ENCODE measurements at places on chromosomes 1 and 21.

- no peak for DNase-seq
Measured at GRCh38 chr1:172537827-172538391, 5.0 kb downstream of the SUCO start.

DNA sequence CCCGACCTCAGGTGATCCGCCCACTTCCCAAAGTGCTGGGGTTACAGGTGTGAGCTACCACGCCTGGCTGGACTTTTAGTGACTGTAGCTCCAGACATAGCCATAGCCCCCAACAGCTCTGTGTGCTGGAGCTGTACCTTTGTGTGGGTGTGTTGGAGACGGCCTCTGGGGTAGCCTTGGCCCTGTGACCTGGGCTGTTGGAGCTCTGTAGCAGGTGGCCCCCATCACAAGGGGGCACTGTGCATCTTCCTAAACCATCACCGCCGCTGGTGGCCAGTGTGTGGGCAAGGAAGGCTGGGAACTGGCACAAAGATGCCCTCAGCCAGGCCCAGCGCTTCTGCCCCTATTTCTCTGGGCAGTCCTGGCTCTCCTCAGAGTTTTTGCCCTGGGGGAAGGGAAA, 38.4 kb upstream of the FOXO6 start:
- peak; percentile 7 for DNase-seq

DNA sequence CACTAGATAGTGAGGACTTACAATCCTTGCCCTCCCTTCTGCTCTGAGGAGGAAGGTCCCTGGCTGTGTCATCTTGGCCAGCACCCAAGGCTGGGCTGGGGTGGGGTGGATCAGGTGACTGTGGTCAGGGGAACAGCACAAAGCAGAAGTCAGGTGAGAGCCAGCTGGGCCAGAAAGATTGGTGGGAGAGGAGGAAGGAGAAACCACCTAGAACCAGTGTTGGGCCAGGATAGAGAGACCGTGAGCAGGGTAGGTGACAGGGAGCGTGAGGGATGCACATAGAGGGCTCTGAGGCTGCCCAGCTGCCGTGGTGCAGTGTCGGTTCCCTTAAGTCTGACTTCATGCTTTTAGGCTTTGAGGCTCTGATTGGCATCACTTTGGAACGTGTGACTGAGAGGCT, 22.7 kb downstream of the NCF2 start:
- DNase-seq = no peak

- no peak for DNase-seq
Measured at GRCh38 chr1:70948396-70949017, 99.1 kb downstream of the PTGER3 start.

GRCh38 chr1:195867638-195868037, 740.6 kb downstream of the KCNT2 start:
- no peak for DNase-seq

GRCh38 chr1:247043406-247043805, 35.2 kb downstream of the ZNF670 start:
- DNase-seq = no peak

- DNase-seq = no peak
Measured at GRCh38 chr21:45260191-45260825, 27.4 kb downstream of the POFUT2 start.

DNA sequence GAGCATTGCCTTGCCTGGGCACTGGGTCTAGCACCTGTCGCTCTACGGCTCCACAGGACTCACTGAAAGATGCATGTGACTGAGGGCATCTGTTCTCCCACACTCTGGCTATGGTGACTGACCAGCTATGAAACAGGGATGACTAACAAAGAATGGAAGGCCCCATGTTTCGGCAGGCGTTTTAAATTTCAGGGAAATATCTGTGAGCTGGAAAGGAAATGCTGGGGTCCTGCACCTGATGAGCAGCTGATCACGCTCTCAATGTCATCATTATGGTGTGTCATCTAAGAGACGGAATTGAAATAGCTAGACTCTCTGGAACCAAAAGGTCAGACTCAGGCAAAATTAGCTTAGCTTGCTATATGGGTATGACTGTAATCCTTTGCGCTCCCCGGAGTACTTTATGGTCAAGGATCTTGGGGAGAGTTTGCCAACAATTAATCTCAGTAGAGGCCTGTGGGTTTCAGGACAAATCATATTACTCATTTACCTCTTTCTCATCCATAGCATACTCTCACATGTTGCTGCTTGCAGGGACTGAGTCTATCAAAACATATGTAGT, 24.5 kb upstream of the PALMD start:
- DNase-seq = no peak

GRCh38 chr1:150999051-150999674, 7.5 kb downstream of the MINDY1 start:
- DNase-seq = no peak

DNA sequence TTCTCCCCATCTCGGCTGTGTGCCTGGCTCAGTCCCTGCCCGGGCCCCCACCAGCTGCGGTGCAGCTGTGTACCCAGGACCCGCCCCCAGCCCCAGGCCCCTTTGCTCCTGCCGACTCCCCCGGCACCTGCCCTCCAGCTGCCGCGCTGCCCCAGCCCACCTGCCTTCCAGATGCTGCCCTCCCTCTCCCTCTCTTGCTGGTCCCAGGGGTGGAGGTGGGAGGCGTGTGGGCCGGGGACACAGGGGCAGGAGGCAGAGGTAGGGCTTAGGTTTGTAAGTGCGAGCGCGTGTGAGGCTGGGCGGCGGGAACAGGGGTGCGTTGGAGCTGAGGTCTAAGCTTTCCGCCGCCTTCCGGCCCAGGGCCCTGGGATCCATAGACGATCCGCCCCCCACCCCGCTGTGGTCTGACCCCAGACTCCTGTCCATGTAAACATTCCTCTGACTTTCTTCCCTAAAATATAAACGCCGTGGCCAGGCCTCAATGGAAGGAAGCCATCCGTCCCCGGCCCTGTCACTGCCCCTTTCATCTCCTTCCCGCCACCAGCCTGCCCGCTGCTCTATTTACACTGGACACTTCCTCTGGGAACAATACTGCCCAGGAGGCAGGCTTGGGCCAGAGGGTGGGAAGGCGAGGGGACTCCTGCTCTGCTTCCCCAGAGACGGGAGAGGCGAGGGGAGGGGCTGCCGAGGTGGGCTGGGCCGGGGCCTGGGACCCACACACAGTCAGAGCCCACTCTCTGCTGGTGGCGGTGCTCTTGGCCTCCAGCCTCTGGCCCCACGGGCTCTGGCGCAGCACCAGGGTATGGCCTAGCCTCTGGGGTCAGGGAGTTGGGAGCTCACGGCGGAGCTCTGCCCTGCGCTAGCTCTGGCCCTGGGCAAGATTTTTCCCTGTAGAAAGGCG, 128.3 kb downstream of the CASZ1 start:
- no peak for DNase-seq

DNA sequence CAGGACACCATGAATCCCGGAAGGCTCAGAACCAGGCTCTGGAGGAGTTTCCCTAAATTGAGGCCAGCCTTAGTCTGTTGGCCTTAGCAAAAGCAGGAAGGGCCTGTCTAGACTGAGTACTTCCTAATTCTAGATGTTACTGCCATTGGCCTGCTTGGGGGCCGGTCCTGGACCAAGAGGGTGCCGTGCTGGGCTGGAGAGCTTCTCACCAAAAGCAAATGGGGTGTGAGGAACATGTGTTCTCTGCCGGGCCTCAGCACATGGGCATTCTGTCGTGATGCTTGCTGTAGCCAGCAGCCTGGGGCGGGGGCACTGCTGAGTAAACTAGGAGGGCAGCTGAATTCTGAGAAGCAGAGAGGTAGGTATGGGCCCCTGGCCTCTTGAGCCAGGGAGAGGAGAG, 35.7 kb upstream of the MAN1C1 start:
- DNase-seq = no peak

GRCh38 chr1:96872757-96873156, 151.2 kb downstream of the PTBP2 start:
- DNase-seq = no peak

DNA sequence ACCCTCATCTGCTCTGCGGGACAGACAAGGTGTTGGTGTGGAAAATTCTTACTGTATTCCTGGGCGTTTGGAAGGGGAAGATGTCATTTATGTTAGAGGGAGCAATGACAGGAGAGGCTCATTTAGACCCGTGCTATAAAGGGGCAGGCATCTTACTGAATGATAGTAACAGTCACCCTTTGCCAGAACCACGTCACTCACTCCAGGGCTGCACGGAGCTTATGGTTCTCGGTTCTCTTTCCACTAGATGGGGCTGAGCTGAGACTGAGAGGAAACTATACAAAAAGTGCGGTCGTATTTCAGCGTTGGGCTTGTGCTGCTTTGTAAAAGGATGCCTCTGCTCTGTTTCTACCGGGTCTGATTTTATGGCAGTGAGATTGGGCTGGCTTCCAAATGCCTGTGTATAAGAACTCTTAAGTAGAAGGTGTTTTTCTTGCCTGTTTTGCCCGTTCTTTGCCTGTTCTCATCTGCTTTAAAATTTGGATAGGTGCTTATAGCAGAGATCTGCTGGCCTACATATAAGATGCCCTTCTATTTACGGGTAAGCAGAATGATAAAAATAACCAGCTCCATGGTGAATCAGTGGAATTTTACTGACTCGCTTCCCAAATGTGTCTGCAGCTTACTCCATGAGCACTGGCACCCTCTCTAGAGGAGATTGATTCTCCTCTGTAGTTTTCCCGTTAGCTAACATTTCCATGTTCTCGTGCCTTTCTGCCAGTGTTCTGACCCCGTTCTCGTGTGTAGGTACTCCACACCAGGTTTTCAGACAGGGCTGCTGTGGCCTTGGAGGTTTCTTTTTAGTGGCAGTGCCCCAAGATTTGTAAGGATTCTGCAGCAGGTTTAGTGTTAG, 55.9 kb downstream of the MRPS6 start:
- peak; percentile 57 for DNase-seq

DNA sequence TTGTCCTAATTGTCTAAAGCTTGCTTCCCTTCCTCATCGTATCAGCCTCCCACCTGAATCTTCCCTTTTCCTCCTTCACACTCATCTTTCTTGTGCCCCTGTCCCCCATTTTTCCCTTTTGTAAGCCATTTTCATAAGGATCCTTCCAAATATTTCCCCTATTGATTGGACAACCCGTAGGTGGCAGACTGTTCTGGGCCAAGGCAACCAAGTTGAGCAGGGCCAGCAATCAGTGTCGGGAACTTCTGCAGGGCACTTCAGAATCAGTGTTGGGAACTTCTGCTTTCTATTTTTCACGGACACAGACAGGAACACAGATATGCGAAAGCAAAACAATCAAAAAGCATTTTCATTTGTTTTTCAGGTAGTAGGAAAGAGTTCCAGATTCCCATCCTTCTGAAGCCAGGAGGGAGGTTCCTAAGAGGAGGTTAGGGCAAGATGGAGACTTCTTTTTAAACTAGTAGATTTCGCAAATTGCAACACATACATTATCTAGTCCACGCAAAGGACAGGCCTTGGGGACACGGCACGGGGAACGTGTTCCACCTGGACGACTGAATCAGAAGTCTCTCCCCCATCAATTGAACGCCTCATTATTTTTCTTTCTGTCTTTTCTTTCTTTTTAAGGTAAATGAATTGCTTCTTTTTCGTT, 691 bp upstream of the MPZL1 start:
- DNase-seq = no peak

GRCh38 chr1:6580119-6580592, 362 bp downstream of the ZBTB48 start:
- DNase-seq = no peak

GRCh38 chr1:203033287-203033686, 7.0 kb downstream of the PPFIA4 start:
- DNase-seq = no peak

- DNase-seq = no peak
Measured at GRCh38 chr21:10425856-10426255, 95.5 kb upstream of the TPTE start.

GRCh38 chr21:16535102-16535422, 805.3 kb downstream of the USP25 start:
- DNase-seq = no peak

All from stimulated activated CD4-positive, alpha-beta T cell treated with anti-CD3 and anti-CD28 coated beads, Interleukin-2, amount 100 ng/mL, for 4 hours (primary cell).